ENCODE measurements at places on chromosomes 11 and 22.

DNA sequence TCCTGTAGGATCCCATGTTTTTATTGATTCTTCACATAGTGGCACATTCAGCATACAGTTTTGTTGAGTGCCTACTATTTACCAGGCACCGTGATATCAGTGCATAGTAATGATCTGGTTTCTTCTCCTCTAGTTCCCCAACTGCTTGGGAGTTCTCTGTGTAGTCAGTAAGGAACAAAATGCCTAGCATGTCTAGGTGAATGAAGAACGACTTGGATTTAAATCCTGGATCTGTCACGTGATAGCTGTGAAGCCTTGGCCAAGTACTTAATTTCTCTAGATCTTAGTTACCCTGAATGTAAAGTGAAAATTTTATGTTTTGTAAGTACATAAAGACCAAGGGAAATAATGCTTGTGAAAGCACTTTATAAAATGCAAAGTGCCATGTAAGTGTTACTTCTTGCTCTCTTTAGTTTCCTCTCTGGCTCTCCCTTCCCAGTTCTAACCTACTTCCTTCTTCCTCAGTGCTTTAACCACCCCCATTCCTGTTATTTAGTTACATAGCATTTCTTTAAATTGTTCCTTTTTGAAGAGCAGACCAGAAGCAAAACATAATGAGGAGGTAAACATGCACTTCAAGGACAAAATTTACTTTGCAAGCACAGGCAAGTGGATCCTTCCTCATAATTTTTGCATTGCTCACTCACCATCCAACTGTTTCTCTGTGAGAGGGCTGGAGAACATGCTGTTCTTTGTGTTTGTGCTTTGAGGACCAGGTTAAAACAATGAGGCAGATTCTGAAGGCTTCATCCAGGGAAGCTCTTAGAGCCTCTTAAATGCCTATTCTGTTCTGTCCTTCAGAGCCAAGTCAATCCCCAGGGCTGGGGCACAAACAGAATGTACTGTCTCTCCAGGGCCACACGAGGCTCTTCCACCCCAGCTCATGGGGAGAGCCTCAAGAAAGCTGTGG lies 353.9 kb upstream of the TENM4 start:
- DNase-seq = no peak

- no peak for DNase-seq
Observed at GRCh38 chr11:72989727-72990126, 152.4 kb downstream of the FCHSD2 start.

DNA sequence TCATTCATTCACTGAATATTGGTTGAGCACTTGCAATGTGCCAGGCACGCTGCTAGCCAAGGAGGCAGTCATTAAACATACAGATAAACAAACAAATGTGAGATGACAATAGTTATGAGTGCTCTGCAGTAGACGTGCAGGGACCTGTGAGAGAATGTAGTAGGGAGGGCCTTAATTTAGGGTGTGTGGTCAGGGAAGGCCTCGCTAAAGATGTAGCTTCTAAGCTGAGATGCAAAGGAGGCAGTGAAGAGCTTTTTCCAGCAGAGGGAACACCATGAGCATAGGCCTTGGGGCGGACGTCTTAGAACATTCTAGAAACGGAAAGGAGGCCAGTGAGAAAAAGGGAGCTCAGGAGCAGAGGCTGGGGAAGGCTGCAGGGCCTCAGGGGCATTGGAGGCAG lies 789 bp upstream of the NCF4 start:
- DNase-seq = no peak

DNA sequence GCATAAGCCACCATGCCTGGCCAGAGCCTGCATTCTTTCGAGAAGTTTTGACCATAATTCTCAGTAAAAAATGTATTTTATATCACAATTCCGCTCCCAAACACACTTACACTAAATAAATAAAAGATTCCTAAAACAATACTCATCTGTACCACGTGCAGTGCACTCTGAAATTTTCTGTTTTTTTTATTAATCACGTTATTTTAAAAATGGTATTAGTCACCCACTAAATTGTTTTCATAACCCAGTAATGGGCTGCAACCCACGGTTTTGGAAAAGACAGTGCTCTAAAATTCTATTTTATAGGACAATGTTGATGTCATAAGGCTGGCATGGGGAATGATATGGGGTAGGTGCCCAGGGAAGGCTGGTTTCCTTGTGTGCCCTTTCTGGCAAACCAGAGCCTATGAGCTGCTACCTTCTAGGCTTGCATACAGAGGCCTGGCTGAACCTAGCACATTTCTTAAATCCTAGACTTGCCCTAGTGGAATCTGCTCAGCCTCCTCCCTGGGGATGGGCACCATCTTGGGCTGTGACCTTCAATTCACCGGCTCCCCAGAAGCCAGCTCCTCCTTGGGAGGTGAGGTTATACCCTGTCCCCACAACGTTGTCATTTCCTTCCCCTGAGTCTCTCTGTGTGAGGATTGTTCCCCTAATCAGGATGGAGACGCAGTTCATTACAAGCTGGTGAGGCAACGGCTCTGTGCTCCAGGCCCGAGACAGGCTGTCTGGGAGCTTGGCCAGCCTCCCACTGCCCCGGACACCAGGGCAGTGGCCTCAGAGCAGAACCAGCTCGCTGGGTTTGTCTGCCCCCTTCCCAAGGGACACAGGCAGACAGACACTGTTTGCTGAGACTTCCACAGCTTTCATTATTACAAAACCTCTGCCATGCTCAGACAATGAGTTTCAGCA lies 116.5 kb upstream of the NAV2 start:
- DNase-seq = peak; percentile 82

DNA sequence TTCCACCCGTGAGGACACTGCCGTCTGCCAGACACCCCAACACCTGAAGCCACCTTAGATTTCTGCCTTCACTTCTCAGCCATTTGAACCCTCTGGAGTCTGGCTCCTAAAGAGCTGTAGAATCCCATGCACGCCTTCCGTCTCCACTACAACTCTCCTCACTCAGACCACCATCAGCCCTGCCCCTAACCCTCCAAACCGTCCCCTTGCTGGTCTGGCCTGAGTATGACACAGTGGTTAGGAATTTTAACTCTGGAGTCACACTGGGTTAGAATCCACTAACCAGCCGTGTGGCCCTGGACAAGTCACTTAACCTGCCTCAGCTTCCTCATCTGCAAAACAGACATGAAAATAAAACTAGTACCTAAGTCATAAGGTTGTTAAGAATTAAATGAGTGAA lies 3.0 kb downstream of the CNIH2 start:
- no peak for DNase-seq

DNA sequence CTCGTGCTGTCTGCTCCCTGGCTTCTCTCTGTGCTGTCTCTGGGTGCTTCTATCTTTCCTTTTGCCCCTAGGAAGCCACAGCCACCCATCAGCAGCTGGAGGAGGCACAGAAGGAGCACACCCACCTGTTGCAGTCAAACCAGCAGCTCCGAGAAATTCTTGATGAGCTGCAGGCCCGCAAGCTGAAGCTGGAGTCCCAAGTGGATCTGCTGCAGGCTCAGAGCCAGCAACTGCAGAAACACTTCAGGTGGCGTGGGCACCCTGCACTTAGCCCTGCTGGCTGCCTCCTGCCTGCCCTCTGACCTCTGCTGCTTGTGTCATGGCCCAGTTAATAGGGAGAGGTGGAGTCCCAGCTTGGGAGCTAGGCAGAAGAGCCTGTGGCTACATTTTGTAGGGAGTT lies 67.8 kb downstream of the CEP164 start:
- DNase-seq = no peak

GRCh38 chr11:64715756-64716472 lies 7.1 kb downstream of the NRXN2 start:
- DNase-seq = no peak
